ENCODE measurements at places on chromosomes 16 and 17. TPM values are rescaled to one million over a fixed set of nuclear protein-coding genes. Genes with fewer than 3 reads are reported as not detected.

Gene ZNF624
- total RNA-seq, result 11.2 TPM

Gene HSD17B2
- not detected for total RNA-seq

Gene KRTAP9-3
- not detected for total RNA-seq

Gene EIF3C
- 832 TPM for total RNA-seq

Gene SCIMP
- total RNA-seq, result not detected

Gene SUPT6H
- total RNA-seq, result 108 TPM

Gene KRTAP2-1
- not detected for total RNA-seq

Gene DNAH9
- 0.86 TPM for total RNA-seq

Gene SLC47A1
- total RNA-seq, result not detected

Gene HSD17B1
- 4.1 TPM for total RNA-seq

Gene BRICD5
- 30.2 TPM for total RNA-seq

Gene ZNF500
- 19.8 TPM for total RNA-seq

Gene ASPA
- total RNA-seq, result not detected

Gene LMF1
- total RNA-seq, result 17.4 TPM
